ENCODE measurements at places on chromosomes 1 and 21.
A peak's percentile ranks its signal among the peaks of the same experiment; 100 is the strongest.

GRCh38 chr1:219463636-219464035, 149.3 kb downstream of the ZC3H11B start:
- no peak for DNase-seq

- no peak for DNase-seq
Measured at GRCh38 chr1:94324178-94324544, 86.8 kb upstream of the ARHGAP29 start.

DNA sequence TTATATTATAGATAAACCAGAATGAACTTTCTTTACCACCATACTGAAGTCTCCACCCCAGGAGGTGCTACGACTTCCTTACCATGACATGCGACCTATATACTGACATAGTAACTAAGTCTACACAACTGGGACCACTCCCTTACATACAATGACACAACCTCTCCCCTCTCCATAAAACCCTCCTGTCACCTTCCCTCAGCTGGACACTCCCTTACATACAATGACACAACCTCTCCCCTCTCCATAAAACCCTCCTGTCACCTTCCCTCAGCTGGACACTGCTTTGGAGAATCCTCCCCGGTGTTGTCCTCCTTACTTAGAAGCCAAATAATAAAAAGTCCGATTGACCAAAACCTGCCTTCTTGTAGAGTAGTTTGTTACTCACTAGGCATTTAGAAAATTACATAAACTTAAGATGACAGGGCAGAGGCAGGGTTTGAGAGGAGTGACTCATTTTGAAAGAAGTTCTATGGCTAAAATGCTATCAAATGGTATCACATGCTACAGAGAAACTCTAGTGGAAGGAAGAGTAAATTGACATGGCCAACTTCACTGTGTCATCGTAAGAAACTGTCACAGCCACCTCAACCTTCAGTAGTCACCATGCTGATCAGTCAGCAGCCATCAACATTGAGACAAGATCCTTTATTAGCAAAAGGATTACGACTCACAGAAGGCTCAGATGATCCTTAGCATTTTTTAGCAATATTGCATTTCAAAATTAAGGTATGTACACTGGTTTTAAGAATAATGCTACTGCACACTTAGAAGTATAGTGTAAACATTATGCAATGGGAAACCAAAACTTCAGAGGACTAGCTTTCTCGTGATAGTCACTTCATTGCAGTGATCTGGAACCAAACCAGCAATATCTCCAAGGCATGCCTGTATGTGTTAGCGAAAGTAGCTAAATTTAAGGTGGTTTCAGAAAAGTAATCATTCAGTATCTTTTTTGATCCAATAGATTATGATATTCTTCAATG, 56.4 kb downstream of the AHCTF1 start:
- DNase-seq = no peak

GRCh38 chr1:36866169-36866814, 168.0 kb downstream of the GRIK3 start:
- no peak for DNase-seq

DNA sequence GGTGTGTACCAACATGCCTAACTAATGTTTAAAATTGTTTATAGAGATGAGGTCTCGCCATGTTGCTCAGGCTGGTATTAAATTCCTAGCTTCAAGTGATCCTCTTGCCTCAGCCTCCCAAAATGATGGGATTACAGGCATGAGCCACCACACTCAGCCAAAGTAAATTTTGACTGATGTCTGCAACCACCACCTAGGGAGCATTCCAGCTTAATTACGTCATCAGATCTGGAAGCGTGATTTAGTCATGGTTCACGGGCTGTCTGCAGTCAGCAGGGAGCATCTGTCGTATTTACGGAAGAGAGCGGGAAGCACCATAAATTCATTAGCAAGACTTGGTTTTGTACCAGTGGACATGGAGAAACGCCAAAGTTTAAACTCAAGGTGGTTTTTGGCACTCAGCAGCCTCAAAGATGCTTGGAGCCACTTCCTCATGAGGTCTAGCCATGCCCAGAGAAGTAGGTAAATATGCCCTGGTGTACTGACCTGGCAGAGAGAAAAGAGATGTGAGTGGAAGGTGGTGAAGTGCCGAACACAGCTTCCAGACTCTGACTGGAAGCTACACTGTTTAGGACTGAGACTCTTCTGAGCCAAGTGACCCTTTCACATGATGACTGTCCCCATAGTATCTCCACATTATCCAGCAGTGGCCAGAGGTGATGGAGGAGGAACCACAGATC, 60.8 kb upstream of the SLC35F3 start:
- no peak for DNase-seq

DNA sequence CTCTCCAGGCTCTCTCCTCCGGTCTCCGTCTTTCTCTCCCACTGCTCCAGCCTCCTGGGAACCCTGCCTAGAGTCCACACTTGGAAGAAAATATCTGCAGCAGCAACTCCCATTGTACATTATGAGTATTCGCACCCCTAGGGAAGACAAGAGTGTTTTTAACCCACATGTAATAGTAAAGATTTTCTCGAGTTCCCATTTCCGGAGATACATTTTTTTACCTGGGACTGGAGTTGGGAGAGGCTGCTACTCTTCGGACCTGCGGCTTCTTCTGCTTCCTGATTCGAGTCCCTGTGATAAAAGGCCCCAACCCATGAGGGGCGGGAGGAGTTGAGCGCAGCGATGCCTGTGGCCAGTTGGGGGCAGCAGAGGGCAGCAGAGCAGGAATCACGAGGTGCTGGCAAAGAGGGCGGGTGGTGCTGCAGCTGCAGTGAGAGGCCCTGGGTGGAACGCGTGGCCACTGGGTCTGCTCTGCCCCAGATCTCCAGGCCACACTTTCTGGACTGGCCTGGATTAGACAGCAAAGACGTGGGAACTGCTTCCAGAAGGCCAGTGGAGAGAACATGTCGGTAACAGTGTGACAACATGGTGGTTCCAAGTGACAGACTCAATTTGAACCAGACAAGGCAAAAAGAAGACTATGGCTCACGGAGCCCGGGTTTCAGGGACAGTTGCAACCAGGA, 221.0 kb upstream of the CSF3R start:
- peak; percentile 65 for DNase-seq

GRCh38 chr1:43861337-43861736, 72.3 kb upstream of the ARTN start:
- DNase-seq = no peak

DNA sequence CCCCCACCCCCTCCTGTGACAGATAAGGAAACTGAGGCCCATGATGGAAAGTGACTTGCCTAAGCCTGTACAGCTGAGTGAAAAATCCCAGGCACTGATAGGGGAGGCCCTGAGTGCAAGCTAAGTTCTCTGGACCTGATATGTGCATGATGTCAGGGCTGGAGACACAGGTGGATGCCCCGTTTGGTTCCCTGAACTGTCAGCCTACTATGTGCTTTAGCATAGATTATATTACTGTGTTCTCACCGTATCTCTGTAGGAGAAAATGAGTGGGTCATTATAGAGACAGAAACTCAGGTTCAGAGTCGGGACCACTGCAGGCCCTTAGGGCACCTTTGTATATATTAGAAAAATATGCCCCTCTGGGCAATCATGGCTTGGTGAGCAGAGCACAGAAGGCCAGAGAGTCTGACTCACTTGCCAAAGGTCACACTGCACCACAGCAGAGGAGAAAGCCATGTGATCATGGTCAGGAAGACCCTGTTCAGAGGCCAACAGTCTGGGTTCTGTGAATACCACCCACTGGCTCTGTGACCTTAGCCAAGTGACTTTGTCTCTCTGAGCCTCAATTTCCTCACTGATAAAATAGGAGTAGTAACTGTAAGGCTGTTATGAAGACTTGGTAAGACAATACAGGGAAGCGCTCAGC, 145.8 kb upstream of the WNT4 start:
- DNase-seq = no peak

- no peak for DNase-seq
Measured at GRCh38 chr1:61282387-61282786, 200.0 kb downstream of the NFIA start.

- DNase-seq = no peak
Measured at GRCh38 chr1:2972011-2972878, 49.0 kb upstream of the ACTRT2 start.

DNA sequence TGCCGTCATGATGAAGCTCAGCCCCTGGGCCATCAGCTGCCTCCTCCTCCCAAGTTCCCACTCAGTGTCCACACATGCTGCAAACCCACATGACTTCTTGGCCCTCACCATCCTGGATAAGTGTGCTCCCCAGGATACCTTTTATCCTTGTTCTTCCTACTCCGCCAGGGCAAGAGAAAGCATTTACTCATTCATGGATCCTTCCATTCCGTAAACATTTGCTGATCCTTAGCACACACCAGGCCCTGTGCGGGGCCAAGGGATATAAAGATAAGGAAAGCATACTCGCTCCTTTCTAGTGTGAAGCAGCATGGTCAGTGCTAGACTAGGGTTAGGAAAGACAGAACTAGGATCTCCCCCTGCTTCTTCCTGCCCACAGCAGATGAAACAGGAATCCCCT, 122.1 kb upstream of the HMGB4 start:
- DNase-seq = no peak

GRCh38 chr1:245701631-245702030, 546.8 kb downstream of the KIF26B start:
- no peak for DNase-seq

GRCh38 chr1:64421377-64421776, 48.6 kb upstream of the CACHD1 start:
- DNase-seq = no peak

DNA sequence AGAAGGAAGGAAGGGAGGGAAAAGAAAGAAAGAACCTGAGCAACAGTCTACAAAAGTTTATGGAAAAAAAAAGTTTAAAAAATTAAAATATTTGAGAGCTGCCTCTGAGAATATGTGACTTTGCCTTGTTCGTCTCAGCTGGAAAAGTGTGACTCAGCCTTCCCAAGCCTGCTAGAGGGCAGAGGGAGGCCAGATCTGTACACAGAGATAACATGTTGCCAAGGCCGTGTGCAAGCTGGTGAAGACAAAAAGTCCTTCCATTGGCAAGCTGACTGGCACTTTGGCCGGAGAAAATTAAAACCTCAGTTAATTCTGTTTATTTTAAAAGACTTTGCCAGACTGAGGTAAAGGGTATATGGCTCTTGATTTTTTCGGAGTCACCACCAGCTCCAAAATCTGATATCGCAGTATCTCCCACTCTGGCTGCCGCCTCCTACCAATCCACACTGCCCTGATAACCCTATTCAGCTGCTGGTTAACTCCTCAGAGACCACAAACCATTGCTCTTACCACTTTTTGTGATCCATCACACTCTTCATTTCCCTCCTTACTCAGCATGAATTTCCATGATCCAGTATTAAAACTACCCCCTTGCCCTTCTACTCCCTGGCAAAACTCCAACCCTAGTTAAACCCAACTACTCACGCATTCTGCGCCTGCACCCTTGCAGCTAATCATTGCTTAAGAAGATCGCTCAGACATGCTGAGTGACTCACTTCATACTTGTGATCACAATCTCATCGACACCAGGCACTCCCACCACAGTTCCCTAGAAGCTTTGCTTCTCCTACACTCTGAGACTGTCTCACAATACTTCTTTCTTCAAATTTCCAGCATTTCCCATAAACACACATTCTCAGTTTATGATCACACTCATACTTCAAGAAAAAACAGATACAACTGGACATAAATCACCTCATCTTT, 5.7 kb upstream of the PPP1R15B start:
- DNase-seq = no peak

- peak; percentile 12 for DNase-seq
Measured at GRCh38 chr1:65793359-65793732, 651 bp downstream of the PDE4B start.

DNA sequence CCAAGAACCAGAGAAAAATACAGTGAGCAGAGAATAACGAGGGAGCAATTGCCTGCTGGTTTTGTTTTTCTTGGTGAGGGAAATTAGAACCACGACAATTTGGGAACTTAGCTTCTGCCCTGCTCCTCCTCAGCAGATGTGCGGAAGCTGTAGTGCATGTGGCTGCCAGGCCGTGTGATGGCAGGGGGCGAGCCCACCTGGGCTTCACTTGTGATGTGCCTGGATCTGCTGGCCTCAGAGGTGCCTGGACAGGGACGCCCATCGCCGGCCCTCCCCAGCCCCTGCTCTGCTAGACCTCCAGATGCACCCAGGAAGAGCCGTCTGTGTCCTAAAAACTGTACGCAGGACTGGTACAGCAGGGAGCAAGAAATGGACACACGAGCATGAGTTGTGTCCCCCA, 28.5 kb upstream of the C1orf174 start:
- no peak for DNase-seq

DNA sequence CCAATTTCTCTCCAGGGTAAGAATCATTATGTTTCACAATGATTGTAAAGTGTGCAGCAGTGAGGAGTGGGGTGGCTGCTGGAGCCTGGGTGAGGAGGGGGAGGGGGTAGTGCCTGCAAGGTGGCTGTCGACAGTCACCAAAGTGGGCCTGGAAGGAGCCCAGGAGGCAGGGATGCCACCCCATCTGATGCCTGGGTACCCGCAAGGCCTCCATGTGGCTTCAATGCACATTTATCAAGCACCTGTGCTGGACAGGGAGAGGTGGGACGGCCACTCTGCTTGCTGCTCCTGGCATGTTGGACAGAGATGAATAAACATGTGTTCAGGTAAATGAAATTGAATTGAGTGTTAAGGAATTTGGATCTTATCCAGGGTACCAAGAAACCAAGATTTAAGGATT, 78.8 kb upstream of the DISP3 start:
- no peak for DNase-seq

- no peak for DNase-seq
Measured at GRCh38 chr1:97307568-97307967, 586.0 kb downstream of the PTBP2 start.

- DNase-seq = no peak
Measured at GRCh38 chr1:23563003-23563402, 3.7 kb upstream of the ID3 start.

DNA sequence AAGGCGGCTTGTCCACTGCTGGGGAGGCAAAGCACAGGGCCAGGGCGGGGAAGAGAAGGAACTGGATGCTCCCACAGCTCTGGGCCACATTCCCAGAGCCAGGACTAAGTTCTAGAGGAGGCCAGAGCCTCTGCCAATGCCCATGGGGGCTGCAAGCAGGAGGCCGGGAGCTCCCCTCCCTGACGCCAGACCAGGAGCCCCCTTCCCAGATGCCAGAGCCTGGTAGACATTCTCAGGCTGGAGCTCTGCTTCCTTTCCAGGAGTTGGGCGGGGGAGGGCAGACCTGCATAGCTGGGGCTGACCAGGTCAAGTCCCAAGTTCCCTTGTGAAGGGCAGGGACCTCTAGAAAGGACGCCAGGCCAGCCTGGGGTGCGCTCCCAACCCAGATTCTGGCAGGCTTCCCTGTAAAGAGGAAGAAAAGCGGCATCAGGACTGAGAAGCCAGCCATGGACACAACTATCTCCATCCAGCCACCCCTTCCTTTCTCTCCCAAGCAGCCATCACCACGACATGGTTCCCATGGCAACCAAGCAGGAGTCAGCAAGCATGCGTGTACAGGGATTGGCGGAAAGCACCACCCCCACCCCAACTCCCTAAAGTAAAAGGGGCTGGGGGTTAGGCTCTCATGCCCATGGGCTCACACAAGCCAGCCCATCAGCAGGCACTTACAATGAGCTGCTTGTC, 13.4 kb downstream of the KIF21B start:
- DNase-seq = no peak

GRCh38 chr1:86030180-86030579, 126.4 kb downstream of the COL24A1 start:
- DNase-seq = no peak

Data from left kidney (tissue), 8 donors.